ENCODE measurements at places on chromosomes 2 and 18.

DNA sequence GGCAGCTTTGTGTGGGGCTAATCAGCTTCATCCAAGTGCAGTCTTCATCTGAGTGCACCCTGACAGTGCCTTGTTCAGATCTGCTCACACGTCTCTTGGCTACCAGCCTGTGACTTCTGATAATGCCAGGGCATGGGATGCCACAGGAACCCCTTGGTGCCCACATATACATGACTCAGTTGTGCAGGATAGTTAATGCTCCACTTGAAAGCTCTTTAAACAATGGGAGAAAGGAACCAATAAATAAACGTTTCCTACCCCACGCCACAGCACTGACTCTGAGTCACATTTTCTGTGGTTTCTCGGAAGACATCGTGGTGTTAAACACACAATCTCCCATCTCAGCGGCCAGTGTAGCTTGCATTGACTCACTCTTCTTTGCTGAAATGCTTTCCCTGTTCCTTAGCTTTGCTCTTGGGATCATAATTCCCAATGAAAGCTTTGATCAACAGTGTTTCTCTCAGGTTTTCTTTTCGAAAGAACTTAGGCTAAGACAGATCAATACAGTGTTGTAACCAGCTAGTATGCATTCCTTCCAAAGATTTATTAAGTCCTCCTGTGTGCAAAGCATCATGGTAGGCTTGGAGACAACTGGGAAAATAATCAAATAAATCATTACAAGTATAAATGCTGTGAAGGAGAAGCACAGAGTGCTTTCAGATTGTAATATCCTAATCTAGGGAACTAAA is 142.0 kb downstream of the COPS8 start:
- peak; percentile 92 for DNase-seq

DNA sequence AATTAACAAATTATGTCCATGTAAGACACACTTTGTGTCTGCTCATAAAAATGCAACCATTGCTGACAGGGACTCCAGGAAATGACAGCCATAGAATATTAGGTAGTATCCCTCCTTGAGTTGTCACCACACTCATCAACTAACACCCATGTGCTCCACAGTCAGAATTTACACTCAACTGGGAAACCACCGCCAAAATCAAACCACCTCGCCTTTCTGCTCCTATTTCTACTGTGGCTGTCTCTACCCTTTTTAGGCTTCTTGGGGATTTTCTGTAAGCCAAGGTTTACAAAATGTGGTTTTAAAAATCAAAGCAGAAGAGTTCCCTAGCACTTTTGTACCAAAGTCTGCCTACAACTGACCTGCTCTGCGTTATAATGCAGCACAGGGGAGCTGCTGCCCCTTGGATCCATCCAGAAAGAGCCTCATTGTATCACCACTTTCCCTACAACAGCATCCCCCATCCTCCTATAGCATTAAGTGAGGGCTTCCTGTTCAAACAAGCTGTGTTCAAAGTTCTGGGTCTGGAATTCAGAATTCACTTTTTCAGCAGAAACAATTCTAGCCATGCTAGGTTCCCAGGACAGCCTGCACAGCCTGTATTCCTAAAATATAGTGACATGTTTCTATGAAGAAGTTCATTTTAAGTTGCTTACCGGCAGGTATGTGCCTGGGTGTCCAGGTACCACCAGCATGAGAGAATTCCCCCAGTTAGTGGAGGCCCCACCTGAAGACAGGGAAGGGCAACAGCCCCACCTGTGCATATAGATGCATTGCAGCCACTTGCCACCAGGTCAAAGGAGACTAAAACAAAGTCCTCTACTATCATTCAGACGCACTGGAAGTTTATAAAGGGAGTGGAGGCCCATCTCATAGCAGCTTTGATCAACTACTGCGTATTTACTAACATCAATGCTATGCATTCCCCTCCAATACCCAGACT is 104.3 kb downstream of the MYO5B start:
- DNase-seq = no peak

DNA sequence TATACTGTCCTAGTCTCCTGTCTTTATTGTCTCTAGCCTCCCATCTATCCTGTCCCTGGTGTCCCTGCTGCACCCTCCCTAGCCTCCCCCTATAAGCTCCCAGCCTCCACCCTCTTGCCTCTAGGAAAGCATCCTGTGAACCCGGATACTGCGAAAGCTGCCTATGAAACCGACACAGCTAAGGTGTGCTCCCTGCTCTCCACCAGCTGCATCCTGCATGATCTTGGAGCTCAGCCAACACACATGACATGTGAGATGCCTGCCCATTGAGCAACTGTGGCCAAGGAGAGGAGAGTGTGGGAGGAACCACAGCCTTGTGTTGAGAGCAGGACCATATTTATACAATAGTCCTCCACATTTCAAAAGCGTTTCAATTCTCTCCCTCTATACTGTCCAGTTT is 187.1 kb downstream of the ZBTB7C start:
- peak; percentile 82 for DNase-seq

DNA sequence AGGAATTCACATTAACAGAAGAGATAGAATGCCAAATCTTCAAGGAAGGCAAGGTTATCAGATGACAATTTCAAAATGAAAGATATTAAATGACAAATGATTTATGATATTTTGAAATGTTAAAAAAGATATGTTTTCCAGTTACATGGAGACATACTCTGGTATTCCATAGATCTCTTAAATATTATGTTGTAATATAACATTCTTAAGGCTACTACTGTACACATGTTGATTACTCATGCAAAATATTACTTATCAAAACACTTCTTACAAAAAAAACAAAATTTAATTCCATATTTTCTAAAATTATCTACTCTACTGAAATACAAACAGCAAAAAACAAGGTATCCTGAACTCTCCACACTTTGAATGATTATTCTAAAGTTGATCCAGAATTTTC is 22.9 kb downstream of the RTTN start:
- DNase-seq = no peak

GRCh38 chr2:45974762-45975408 is 322.3 kb upstream of the EPAS1 start:
- DNase-seq = no peak

DNA sequence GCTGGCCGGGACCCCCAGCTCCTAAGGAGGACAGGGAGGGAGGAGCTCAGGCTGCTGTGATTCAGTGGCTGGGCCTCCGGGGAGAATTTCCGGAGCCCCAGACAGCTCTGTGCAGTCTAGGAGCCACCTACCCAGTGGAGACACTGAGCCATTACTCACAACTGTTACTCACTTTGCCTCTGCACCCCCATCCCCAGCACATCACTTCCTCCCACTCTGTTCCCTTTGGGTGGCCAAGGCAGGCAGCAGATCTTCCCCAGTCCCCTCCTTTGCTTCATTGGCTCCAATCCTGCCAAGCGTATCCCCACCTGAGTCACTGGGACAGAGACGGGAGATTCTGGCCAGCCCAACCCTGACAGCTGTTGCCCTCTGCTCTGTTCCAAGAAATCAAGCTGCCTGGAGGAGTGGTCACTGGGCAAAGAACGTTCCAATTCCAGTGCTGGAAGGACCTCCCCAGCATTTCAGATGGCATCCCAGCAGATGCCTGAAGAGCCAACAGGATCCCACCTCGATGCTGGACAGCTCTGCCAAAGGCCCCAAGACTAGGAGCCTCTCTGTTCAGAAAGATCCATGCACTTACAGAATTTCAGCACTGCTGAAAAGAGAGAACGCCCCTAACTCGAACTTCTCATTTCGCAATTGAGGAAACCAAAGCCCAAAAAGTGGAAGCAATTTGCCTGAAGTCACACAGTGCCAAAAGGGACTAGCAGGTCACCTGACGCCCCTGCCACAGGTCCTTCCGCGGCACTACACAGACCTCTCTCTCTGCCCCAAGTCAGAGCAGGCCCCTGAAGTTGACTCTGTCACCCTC is 68.3 kb downstream of the TNS1 start:
- DNase-seq = peak; percentile 75

- no peak for DNase-seq
These were observed 154.9 kb downstream of the NR4A2 start for GRCh38 chr2:156177654-156178053.

GRCh38 chr2:893311-893710 is 57.3 kb upstream of the SNTG2 start:
- DNase-seq = peak; percentile 4

DNA sequence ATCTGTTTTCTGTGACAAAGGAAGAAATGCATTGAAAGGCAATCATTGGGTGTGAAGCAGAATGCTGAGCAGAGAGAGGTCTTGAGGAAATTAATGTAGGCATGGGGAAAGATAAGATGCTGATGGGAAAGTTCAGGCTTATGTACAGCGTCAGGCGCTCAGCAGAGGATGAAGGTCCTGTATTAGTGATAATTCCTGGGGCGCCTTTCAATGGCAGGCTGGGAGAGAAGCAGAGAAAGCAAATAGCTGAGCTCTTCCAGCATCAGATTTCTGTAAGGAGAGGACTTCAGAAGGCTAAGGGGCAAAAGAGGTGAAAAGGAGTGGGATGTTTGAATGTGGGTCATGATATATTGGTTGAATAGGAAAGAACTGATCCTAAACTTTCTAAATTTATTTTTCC is 129.8 kb downstream of the HNMT start:
- no peak for DNase-seq

- DNase-seq = no peak
These were observed 39.2 kb downstream of the NDC80 start for GRCh38 chr18:2610549-2610948.

DNA sequence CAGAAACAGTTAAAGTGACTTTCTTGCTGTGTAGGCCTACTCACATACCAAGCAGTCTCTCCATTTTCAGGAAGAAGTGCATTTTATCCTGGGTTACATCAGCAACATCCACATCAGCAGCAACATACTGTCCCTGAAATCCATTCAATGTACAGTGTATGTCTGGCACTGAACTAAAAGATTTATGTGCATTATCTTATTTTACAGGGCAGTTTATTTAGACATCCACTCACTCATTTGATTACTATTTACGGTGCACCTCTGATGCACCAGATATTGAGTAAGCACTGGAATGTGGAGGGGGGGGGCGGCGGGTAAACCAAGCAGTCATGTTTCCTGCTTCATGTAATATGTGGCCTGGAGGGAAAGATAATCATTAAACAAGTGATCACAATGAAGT is 1128.2 kb downstream of the BCL11A start:
- DNase-seq = no peak

DNA sequence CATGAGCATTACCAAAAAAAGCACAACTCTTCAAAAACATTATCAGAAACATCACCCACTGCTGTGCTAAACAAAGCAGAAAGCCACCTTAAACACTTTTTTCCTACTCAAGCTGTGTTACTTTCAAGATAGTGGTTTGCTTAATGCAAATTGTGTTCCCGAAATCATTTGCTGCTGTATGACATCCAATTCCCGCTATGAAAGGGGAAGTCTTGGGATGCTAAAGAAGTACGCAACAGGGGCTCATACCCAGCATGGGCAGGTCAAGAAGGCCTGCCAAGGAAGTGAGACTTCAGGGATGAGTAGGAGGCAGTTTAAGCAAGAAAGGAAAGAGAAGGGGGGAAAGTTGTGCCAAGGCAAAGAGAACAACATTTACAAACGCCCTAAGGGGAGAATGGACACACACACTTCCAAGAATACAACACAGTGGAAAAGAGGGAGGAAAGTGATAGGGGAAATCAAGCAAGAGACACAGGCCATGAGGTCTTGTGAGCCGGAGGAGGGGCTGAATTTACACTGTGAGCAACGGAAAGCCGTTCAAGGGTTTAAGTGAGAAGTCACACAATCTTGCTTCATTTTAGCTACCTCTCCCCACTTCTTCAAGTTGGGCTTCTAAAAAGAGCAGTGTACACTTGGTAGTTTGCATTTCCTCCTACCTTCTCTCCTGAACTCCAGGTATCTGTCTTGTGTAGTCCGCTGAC is 4.0 kb downstream of the PTPN2 start:
- no peak for DNase-seq

- DNase-seq = peak; percentile 96
These were observed 49.9 kb upstream of the RNU4ATAC start for GRCh38 chr2:121480826-121481225.

- peak; percentile 84 for DNase-seq
These were observed 27.3 kb downstream of the LPIN2 start for GRCh38 chr18:2985628-2986027.

DNA sequence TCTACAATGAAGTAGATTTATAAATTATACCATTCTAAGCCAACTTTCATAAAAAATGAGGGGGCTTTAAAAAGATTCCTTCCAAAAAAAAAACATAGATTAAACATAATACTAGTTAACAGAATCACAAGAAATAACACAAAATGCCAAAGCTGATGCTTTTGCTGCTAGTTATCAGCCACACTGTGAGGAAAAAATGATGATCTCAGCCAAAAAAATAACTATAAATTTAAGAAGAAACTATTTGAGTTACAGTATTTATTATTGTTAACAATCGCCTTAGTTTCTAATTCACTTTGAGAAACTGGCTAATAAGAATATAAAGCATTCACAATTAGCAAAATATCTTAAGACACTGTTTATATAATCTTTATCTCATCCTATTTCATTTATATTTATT is 27.1 kb downstream of the BAZ2B start:
- no peak for DNase-seq

GRCh38 chr18:25557011-25557410 is 205.0 kb upstream of the ZNF521 start:
- no peak for DNase-seq

- no peak for DNase-seq
These were observed 379.4 kb downstream of the CDH2 start for GRCh38 chr18:27797484-27797883.

DNA sequence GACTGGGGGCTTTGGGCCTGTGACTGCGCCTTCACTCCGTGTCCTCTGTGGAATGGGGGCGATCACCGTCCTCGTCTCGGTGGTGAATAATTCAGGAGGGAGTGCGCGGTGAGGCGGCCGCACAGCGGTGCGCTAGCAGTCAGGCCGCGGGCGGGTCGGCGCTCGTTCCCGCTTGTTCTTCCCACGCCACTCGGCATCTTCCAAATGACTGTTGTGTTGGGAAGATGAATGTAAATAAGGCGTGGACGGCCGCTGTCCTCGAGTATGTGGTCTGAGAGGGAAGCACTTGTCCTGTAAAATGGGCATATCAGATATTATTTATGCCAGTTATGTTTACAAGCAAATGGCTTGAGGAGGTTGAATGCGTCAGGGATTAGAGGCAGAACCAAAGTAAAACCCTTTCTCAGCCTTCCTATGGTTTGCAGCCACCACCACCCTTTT is 608 bp upstream of the VPS4B start:
- DNase-seq = no peak
